ENCODE measurements at places on chromosomes 5 and 9. TPM values are rescaled to one million over a fixed set of nuclear protein-coding genes. Genes with fewer than 3 reads are reported as not detected.

OTULINL gene
- 0.96 TPM for polyA plus RNA-seq

GABRG2 gene
- polyA plus RNA-seq = not detected

SLC1A1 gene
- 42.2 TPM for polyA plus RNA-seq

FBLL1 gene
- polyA plus RNA-seq = 0.05 TPM

DCAF10 gene
- 9.7 TPM for polyA plus RNA-seq

DOCK2 gene
- polyA plus RNA-seq = 2.3 TPM

ACTBL2 gene
- polyA plus RNA-seq = not detected

SPINK7 gene
- polyA plus RNA-seq = not detected

GCNT4 gene
- 0.26 TPM for polyA plus RNA-seq

TICAM2 gene
- 0.50 TPM for polyA plus RNA-seq

MZB1 gene
- polyA plus RNA-seq = 1.8 TPM

WNT8A gene
- not detected for polyA plus RNA-seq
